NB4 (cell line): ENCODE measurements at places on chromosomes 2 and 18.

GRCh38 chr2:126527836-126528490, 128.0 kb upstream of the GYPC start:
- DNase-seq: peak; percentile 73

DNA sequence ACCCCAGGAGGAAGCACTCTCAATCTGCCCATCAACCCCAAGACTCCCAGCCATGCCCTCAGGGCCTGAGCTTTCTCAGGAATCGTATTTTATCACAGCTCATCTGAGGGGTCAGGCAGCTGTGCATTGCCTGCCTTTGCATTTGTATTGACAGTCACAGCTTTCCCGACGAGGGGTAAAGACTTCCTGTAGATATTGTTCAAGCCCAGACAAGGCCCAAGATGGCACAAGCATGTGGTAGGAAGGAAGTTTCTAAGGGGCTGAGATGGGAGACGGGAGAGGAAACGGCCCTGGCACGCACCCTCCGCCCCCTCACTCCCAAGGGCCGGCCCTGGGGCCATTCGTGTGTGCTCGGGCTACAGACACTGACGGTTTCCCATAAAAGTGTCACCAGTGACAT, 34.2 kb upstream of the PRLH start:
- peak; percentile 58 for DNase-seq

DNA sequence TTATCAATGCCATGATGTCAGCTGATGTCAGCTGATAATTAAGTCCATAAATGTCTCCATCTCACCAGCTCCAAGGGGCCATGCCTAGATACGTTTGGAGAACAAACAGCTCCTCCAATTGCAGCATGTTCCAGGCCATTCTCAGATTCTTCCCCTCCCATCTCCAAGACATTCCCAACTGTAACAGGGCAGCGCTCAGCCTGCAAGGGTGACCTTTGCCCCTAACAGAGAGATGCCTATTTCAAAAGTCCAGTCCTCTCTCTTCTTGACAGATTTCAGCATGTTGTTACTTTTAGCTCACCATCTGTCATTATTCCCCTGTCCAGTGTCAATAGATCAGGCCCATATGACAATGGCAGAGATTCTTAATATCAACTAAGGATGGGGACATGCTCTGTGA, 9.9 kb downstream of the PSD4 start:
- DNase-seq: no peak

GRCh38 chr2:161077367-161078210, 82.6 kb upstream of the TANK start:
- DNase-seq: peak; percentile 52

DNA sequence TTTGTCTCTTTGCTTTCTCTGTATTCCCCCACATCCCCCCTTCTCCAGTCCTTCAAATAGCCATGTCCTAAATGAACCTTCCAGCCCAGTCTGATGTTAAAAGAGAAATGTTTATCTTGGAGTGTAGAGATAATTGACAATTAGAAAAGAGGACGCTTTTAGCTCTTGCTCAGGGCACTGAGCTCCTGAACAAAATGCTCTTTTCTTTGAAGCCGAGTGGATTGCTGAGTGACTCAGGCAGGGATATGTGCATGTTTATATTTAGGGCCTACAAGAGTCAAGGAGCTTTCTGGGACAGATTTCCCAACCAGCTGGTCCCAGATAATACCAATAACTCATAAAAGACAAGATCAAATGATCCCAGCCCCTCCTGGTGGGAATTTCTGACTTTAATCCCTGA, 88.0 kb upstream of the SETBP1 start:
- DNase-seq: no peak

DNA sequence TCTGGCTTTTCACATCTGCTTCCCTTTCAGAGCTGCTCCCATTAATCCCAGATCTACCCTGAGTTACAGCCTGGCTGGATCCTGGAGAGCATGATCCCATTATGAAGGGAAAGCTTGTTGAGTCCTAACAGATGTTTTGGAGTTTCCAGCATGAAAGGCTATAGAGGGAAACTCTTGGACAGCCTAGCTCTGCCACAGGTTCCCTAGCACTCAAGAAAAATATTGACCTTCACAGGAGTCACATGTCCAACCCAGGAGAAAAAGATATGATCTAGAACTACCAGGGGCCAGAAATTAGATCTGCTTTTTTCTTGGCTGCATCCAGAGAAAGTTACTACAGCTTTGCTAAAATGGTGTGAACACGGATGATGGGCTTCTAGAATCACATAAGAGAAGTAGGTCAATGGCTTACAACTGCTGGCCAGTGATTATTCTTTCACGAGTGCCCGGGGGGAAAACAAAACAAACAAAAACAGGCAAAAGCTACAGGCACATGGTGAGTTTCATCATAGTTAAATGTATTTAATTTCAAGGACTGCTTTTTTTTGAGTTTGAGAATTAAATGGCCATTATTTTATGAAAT, 15.9 kb downstream of the CCDC93 start:
- no peak for DNase-seq

DNA sequence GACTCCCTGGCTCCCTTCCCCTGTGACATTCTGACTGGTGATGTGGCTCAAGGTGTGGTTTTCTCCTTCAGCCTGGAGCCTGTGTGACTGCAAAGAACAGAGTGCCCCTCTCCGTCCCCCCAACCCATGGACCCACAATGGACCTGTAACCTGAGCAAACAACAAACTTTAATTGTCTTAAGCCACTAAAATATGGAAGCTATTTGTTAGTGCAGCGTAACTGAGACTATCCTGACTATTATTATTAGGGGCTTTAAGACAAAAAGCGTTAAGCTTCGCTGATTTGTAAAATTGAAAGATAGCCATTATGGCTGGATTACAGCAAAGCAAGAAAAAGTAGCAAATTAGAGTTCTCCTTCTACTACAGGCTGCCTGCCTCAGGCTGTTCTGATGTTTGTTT, 426.9 kb downstream of the STK39 start:
- no peak for DNase-seq

GRCh38 chr18:50836521-50836957, 16.7 kb upstream of the MRO start:
- peak; percentile 46 for DNase-seq

GRCh38 chr2:239825705-239825979, 199.5 kb downstream of the NDUFA10 start:
- DNase-seq: no peak

DNA sequence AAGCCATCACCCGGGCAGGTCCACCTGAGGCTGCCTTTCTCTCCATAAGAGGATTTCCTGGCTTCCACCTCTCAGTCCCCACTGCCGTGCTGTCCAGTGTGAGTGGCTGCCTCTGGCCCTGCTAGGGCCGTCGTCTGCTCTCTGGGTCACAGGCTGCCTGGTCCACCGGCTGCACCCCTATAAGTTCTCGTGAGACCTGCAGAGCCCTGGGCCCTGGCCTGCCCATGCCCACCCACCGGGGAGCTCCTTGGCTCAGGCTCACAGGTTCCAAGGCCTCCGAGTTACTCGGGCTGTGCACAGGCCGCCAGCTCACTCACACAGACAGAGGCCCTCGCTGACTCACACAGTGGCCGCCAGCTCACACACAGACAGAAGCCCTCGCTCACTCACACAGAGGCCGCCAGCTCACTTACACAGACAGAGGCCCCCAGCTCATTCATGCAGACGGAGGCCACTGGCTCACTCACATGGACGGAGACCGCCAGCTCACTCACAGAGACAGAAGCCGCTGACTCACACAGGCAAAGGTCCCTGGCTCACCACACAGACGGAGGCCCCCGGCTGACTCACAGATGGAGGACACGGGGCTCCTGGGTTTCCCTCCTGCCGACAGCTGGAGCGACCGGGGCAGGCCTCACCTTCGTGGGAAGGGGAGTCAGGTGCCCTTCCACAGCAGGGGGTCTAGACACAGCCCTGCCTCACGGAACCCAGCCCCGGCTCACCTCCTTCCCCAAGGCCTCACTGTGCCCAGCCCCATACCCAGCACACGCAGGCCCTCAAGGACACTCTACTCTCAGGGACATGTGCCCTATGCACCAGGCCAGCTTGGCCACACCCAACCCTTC, 334.1 kb upstream of the MYT1L start:
- DNase-seq: peak; percentile 19

GRCh38 chr2:10547663-10548376, 99.7 kb upstream of the ODC1 start:
- DNase-seq: no peak

DNA sequence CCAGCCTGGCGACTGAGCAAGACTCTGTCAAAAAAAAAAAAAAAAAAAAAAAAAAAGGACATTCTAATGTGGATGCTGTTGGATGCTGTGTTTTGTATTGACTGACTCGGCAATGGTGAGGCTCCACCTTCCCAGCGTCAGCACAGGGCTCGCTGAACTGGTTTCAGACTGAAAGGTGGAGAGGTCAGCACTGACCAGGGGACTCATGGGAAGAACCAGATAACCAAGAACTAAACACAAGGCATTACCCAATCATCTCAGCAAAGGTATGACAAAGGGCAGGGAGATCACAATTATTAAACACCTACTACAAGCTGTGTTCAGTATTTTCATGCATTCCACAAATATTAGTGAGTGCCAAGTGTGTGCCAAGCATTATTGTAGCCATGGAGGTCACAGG, 103.2 kb downstream of the LRATD1 start:
- no peak for DNase-seq

DNA sequence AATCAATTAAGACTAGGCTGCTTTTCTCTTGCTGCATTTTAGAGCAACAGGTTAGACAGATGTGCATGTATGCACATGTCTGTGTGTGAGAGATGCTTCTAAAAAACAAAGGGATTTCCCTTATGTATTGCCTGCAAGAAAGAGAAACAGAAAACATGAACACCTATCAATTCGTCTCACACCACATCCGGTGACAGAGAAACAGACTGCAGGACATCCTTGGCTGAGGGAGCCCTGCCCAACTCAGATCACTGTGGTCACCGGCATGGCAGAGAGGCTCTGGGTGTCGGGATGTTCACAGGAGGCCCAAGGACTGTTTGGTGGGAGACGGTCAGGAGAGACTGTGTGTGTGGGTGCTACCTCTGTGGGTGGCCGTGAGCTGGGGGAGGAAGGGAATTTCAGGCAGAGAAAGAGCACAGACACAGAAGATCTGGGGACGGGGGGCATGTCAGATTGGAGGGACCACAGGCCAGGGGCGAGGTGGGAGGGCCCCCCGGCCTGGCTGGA, 24.9 kb downstream of the FHL2 start:
- no peak for DNase-seq

- no peak for DNase-seq
Measured at GRCh38 chr2:201171259-201171814, 11.6 kb upstream of the CASP10 start.

- DNase-seq: no peak
Measured at GRCh38 chr2:142531377-142531776, 346.1 kb upstream of the KYNU start.

DNA sequence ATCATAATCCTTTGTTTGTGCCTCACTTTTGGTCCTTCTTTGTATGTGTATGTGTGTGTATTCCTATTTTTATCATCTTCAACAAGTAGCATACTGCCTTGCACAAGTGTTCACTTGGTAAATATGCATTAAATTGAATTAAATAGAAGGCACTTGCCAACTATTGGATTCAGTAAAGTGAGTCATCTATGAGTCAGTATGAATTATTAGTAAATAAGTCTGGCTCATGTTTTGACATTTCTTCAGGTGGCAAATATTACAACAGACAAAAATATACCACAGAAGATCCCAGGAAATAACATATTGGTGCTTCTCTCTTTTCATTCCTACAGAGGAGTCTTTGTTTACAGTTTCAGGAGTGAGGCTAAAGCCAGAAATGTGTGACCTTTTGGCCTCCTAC, 84.1 kb downstream of the CDK15 start:
- DNase-seq: no peak

DNA sequence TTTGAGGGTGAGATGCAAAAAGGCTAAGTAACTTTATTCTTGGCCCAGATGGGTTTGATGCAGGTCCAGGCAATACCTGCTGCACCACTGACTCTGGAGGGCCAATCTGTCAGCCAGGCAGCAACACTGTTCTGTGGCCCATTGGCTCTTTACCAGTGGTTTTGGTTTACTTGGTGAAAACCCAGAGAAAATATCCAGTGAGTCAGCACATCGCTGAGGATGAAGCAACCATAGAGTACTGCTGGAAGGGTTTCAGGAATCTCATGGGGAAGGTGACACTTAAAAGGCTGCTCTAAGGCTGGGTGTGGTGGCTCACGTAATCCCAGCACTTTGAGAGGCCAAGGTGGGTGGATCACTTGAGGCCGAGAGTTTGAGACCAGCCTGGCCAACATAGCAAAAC, 192.5 kb upstream of the FAM98A start:
- DNase-seq: no peak

GRCh38 chr2:166572937-166573336, 78.9 kb upstream of the SCN7A start:
- DNase-seq: no peak

- DNase-seq: no peak
Measured at GRCh38 chr2:7736646-7737305, 819.6 kb downstream of the RNF144A start.

- DNase-seq: no peak
Measured at GRCh38 chr2:205511221-205511620, 171.1 kb upstream of the NRP2 start.

GRCh38 chr2:8684878-8685696, 3.2 kb downstream of the ID2 start:
- peak; percentile 50 for DNase-seq
